Mammary epithelial cell (primary cell): ENCODE measurements at places on chromosomes 3 and 15. TPM values are rescaled to one million over a fixed set of nuclear protein-coding genes. Genes with fewer than 3 reads are reported as not detected.

GRCh38 chr3:44424758-44425157 is 52.7 kb downstream of the ZNF445 start:
- DNase-seq, result no peak

WDR72 gene
- polyA plus RNA-seq, result 0.01 TPM

PLSCR2 gene
- polyA plus RNA-seq, result not detected

- DNase-seq, result peak; percentile 9
These were observed 139.7 kb upstream of the BNIP2 start for GRCh38 chr15:59828861-59829260.

SHC4 gene
- polyA plus RNA-seq, result 3.0 TPM

- no peak for DNase-seq
These were observed 242.5 kb downstream of the CADPS start for GRCh38 chr3:62632510-62633294.

DNA sequence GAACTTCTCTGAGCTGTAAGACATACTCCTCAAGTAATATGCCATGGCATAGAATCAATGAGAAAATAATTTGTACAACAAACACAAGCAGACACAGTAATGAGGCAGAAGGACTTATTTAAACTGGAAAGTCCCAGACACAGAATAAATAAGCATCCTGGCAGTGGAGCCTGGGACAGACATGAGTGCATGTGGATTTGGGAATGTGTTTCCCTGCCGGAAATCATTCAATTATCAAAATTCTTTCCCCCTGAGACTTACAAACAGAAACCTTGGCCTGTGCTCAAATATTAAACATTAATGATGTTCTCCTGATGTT is 520.1 kb downstream of the ROBO1 start:
- DNase-seq, result no peak

POLQ gene
- 3.6 TPM for polyA plus RNA-seq

DNA sequence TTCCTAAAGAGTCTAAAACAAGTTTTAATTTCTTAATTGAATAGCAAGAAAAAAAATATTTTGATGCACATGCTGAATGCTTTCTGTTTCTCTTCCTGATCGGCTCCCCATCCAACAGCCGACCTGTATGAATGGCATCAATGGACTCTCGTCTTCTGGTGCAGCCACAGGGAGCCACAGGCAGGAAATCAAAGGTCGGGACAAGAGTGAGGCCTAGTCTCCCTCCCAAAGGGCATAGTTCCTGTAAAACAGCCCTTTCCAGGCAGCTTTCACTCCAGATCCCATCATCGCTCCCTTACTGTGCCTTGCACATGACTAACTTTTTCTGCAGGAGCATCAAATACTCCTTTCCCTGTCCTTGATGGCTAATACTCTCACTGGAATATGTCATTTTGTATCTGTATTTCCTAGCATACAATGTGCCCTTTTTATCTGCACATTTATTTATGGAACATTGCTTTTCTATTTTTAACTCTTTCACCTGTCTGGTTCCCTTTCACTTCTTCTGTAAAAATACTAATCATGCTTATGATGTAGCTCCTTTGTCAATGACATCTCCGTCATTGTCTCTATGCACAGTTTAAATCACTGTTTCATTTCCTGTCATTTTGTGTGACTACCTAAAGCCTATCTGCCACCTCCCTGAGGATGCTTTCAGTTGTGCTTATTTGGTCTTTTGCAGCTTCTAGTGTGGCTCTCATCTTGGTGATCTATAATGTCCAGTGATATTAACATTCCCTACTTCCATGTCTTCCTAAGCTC is 326.2 kb downstream of the CTNNB1 start:
- DNase-seq, result no peak

- no peak for DNase-seq
These were observed 520 bp downstream of the ZNF654 start for GRCh38 chr3:88059380-88060170.

DNA sequence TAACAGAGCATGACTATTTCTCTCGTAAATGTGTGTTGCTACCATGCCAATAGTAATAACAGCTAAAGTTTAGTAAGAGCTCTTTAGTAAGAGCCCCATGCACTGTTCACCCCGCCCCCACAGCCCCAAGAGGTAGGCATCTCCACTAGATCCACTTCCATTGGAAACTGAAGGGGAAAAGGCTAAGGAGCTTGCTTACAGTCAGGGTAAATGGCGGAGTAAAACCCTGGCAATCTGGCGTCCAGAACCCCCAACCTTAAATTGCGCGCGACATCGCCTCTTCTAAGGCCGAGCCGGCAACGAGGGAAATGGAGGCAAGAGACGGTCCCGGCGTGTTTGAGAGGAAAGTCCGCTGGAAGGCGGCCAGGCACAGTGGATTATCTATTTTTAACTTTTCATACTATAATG is 654 bp upstream of the C3orf38 start:
- DNase-seq, result peak; percentile 51
